ENCODE measurements at places on chromosomes 7 and 10.

- DNase-seq, result no peak
Observed at GRCh38 chr10:97454330-97455036, 8.5 kb downstream of the ZDHHC16 start.

DNA sequence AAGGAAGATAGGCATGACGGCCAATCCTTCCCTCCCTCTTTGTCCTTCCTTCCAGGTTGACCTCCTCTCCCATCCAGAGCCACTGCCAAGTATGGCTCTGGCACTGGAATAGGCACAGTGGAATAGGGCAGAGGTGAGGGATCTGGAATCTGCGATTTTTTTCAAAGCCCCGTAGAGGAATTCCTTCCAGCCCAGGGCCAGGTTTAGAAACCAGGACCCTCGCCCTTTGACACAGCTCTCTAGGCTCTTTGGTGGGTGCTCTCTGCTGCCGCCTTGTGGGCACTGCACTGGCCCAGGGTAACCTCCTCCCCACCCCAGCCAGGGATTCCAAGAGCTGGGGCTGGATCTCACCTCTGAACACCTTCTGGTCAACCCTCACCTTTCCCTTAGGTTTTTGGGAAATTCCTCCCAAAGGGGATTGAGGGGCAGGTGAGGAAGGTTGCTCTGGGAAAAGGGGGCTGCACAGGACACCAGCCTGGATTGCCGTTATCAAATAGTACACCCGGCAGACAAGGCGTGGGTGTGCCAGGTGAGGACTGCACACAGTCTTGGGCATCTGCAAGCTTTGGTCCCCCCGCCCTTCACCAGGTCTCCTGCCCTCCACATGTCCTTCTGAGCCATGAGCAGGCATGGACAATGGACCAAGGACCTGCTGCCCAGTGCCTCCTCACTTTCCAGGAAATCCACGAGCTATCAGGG lies 22.8 kb downstream of the C10orf105 start:
- DNase-seq, result peak; percentile 34

DNA sequence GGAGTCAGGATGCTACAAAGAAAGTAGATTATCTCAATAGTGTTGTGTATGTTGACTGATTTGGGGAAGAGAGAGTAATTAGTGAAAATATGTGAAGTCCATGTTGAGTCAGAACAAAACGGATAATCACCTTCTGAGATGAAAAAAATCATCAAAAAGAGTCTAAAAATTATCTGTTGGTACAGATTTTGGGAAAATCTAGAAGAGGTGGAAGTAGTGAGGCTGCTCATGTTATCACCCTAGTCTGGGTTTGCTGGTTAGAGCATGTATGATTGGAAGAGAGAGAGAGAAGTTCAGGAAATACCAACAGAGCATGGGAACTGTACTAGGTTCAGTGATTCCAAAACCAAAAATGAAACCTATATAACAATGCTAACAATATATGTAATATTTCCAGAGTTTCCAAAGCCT lies 12.3 kb downstream of the RPA3 start:
- no peak for DNase-seq

DNA sequence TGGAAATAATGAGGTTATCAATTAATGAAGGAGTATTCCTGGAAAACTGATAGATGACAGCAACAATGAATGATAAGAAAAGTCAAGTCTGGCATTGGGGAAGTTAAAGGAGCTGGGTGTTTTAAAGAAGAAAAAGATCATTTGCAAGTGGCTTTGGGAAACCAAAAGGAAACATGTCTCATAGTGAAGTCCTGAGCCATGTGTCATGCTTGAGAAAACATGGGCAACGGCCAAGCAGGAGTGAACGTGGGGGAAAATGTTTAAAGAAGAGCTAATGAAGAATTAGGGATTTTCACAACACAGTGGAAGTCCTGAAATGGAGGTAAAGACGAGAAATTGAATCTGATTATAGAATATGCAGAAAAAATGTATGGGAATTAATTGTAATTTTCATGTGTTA lies 1383.2 kb upstream of the CELF2 start:
- DNase-seq, result no peak

DNA sequence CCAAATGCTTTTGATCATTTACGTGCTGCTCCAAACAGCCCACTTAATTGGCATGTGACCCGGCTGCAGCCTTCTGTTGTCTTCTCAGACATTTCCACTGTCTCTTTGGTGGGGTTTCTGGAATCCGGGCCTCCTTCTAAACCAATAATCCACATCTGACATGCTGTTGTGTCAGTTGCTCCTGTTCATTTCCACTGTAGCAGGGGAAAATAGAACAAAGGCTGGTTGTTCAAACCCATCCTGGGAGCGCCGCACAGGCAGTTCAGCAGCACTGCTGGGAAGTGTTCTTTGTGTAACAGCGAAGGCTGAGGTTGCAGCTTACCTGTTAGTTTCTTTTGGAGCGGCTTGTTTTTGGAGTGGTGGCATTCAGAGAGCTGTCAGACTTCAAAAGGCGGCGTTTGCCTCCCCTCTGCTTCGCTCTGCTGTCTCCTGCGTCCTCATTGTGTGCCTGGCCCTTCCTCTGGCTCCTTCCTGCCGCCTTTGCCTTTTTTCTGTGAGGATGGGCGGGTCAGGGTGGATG lies 149.4 kb downstream of the SNX10 start:
- no peak for DNase-seq

- DNase-seq, result no peak
Observed at GRCh38 chr7:106916679-106917078, 51.6 kb downstream of the PIK3CG start.

Data from AML-193 (cell line).